Right lung (tissue), 10 donors: ENCODE measurements at places on chromosomes 3 and 15. TPM values are rescaled to one million over a fixed set of nuclear protein-coding genes. Genes with fewer than 3 reads are reported as not detected.

- no peak for DNase-seq
These were observed 1.7 kb downstream of the FLNB start for GRCh38 chr3:58009749-58010535.

GRCh38 chr3:161067335-161067734 is 37.8 kb downstream of the B3GALNT1 start:
- no peak for DNase-seq

Gene SLC33A1
- polyA plus RNA-seq, result 30.9 TPM

GRCh38 chr3:139230391-139230790 is 113.4 kb upstream of the MRPS22 start:
- no peak for DNase-seq

GRCh38 chr3:101878589-101878988 is 29.3 kb downstream of the NFKBIZ start:
- DNase-seq, result no peak

GRCh38 chr3:188049606-188050530 is 104.1 kb upstream of the LPP start:
- no peak for DNase-seq

DNA sequence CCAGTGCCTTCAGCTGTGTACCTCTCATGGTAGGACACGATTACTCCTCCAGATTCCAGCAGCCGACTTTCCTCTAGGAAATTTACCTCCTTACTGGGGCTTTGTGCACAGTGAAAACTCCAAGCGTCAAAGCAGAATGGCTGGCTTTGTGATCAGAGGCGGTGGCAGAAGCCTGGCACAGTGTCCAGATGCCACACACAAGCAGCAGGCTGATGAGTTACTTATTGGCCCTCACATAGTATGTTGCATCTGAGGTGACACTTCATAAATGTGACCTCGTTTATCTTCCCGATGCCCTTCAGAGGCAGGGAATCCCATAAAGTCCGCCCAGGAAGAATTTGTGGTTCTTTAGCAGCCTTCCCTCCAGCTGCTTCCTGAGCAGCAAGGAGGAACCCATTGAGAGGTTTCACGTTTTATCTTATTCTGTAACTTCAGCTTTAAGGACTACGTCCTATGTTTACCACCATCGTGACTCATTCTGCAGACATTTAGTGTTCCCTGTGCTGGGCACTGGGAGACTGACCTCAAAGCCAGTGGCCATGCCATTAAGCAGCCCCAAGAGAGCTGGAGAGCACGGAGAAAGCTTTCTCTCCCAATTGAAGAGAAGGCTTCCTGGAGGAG is 107.1 kb upstream of the C15orf61 start:
- DNase-seq, result no peak

GRCh38 chr15:74564182-74564581 is 23.2 kb downstream of the ARID3B start:
- DNase-seq, result no peak
